GM23248 (cell line): ENCODE measurements at places on chromosomes 12 and 14. TPM values are rescaled to one million over a fixed set of nuclear protein-coding genes. Genes with fewer than 3 reads are reported as not detected.

The RAN gene
- 389 and 541 TPM in 2 replicates for total RNA-seq

The SERPINA5 gene
- not detected in 2 replicates for total RNA-seq

DNA sequence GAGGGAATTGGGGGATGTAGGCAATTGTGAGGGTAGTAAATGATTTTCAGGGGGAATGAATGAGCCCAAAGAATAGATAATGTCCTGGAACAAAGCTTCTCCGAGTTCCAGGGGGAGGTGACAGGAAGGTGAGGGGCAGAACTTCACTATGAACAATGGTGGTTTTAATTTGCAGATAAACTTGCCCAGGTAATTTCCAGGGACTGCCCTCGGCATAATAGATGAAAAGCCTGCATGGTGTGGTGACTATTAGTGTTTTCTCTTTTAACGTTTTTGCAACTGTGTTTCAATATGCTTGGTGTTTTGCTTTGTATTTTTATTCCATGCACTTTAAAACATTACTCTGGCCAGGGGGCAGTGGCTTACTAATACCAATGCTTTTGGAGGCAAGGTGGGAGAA, 325.2 kb upstream of the RGS6 start:
- no peaks in the 10 kb centered on the region for H3K27me3 ChIP-seq
- H3K4me3 ChIP-seq, result no peak overlapping the region
- no peak for DNase-seq
- H3K27ac ChIP-seq, result no peak overlapping the region
- H3K36me3 ChIP-seq, result no peaks in the 10 kb centered on the region

DNA sequence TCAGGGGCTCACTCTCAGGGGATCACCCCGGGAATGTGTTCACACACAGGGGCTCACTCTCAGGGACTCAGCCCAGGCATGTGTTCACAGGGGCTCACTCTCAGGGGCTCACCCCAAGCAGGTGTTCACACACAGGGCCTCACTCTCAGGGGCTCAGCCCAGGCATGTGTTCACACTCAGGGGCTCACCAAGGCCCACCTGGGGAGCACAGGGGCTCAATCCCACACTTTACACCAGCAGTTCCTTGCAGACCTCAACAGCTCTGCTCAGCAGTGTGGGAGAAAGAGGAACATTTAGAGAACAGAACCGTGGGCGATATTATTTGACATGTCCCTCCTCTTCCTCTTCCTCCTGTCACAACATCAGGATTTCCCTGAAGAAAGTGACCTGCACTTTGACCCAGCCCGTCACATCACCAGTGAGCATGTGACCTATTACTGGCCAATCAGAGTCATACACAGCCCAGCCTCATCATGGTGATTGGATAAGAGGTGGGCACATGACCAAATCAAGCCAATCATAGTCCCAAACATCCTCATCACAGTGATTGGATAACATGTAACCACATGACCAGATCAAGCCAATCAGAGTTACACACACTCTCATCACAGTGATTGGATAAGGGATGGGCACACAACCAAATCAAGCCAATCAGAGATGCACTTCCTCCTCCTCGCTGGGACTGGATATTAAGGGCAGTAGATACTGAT, 359.4 kb upstream of the SFSWAP start:
- H3K36me3 ChIP-seq, result no peaks in the 10 kb centered on the region
- H3K4me3 ChIP-seq, result no peak overlapping the region
- no peaks in the 10 kb centered on the region for H3K4me1 ChIP-seq
- H3K27ac ChIP-seq, result no peak overlapping the region

DNA sequence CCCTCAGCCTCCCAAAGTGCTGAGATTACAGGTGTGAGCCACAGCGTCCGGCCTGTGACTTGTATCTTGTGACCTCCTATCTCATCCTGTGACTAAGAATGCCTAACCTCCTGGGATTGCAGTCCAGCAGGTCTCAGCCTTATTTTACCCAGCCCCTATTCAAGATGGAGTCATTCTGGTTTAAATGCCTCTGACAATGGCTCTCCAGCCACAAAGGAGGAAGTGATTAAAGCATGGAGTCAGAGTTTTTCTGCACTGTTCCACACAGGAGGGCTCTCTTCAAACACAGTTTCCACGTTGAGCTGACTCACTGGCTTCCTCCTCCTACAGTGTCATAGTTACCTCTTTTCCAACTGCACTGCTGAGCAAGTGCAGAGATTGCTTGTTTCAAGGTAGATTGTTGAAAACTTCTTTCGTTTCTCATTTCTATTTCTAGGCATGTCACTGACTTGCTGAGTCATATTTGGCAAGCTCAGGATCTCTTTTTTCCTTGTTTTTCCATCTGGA, 383.8 kb downstream of the PCNX1 start:
- H3K27ac ChIP-seq, result peak overlapping the region; percentile 71
- no peaks in the 10 kb centered on the region for H3K27me3 ChIP-seq
- peak overlapping the region; percentile 15; the same call in 1 of the 2 replicates for H3K4me3 ChIP-seq
- H3K36me3 ChIP-seq, result no peaks in the 10 kb centered on the region
- DNase-seq, result peak; percentile 89
